ENCODE measurements at places on chromosomes 3 and 15.

GRCh38 chr3:143100451-143100850, 19.1 kb upstream of the CHST2 start:
- DNase-seq, result no peak

DNA sequence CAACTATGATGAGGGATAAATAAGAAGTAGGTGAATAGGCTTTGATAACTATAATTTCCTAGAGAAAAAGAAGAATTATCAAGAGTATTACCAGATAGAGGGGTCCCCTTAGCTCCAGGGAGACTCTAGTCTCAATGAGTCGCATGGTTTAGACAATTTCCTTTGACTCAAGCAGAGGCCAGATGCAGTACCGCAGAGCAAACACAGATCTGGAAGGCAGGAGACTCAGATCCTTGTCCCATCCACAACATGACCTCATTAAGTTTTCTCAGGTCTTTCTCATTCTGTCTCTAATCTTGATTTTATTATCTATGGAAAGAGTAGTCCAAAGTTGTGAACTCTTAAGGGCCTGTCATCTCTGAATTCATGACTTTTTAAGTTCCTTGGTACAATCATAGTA, 987.9 kb downstream of the NTRK3 start:
- DNase-seq, result no peak

DNA sequence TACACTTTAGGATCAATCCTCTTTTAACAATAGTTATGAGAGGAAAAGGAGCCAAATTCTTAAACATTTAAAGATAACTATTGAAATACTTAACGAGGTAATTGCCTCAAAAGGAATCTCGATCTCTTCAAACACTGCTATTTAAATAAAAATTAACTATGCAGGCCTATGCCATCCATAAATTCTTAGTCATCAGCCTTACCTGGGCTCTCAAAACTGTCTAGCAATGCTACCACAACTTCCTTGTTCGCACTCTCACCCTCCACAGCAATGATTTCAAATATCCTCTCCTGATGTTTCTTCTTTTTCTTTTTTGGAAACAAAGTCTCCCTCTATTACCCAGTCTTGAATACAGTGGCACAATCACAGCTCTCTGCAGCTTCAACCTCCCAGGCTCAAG, 12.3 kb downstream of the ETFA start:
- no peak for DNase-seq

DNA sequence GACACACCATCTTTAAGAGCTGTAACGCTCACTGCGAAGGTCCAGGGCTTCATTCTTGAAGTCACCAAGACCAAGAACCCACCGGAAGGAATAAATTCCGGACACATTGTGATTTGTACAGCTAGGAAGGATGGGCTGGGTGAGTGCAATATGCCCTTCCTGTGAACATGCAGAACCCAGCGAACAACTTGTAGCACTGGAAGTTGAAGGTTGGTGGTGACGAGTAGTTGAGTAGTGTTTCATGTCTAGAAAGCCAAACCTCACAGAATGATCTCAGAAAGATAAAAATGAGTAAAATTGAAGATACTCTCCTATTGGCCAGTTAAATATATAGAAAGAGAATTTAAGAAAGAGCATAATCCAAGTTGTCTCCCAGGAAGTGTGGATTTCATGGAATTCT, 462.2 kb upstream of the CFAP20DC start:
- no peak for DNase-seq

DNA sequence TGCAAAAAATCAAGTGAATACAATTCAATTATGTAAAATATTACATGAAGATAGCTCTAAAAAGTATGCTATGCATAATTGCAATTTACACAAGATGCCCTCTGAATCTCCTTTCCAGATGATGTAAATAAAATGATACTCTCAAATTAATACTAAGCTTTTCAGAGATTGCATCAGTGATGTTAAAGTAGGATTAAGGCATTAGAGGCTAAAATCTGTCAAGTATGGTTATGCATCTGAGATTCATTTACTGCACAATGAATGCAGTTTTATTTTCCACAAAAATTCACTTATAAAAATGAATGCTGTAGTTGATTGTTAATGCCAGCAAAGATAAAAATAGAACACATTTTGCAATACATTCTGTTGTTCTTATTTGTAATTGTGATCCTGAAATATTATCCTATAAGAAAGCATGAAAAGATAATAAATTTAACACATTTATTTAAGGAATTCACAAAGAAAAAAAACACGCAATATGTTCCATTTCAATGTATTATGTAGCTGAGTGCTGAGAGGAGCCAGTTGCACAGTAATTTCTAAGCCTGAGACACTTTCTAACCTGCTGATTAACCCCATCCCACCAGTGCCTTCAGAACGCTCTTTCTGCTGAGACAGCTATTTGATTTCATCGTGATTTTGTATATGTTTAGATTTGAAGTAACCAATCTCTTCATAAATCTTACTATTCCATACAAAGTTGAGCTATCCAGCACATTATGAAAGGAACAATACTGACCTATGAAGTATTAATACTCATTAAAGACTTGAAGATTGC, 224.4 kb downstream of the CADM2 start:
- DNase-seq, result no peak

DNA sequence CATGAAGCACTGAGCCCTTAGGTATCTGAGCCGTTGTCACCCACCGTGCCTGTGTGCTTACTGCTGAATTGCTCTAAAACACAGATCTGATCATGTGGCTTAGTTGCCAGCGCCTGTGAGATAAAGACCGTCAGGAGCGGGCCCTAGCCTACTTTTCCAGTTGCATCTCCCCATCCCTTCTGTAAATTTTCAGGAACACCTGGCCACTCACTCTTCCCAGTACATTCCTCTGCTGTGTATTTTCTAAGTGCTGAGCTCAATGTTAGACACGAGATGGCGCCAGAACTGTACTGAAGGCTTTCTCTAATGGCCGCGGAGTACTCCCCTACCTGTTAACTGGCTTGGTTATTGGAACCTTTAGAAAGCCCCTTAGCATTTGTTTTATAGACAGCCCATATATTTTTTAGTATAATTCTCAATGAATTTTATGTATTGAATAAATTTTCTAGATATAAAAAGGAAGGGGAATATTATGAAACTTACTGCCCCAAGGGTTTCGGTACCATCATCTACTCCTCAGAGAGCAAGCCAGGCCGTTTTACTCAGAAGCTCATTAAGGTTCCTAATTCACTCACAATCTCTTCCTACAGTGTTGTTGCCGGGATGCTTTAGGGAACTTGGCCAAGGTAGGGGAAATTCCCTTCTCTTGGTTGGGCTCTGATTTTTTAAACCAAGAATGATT, 16.7 kb upstream of the WNT7A start:
- no peak for DNase-seq

GRCh38 chr3:54123776-54124196, 1.4 kb downstream of the CACNA2D3 start:
- no peak for DNase-seq

GRCh38 chr15:68818769-68819494, 1.8 kb downstream of the ANP32A start:
- DNase-seq, result no peak

- DNase-seq, result no peak
These were observed 5.1 kb downstream of the RCN2 start for GRCh38 chr15:76936671-76937070.

DNA sequence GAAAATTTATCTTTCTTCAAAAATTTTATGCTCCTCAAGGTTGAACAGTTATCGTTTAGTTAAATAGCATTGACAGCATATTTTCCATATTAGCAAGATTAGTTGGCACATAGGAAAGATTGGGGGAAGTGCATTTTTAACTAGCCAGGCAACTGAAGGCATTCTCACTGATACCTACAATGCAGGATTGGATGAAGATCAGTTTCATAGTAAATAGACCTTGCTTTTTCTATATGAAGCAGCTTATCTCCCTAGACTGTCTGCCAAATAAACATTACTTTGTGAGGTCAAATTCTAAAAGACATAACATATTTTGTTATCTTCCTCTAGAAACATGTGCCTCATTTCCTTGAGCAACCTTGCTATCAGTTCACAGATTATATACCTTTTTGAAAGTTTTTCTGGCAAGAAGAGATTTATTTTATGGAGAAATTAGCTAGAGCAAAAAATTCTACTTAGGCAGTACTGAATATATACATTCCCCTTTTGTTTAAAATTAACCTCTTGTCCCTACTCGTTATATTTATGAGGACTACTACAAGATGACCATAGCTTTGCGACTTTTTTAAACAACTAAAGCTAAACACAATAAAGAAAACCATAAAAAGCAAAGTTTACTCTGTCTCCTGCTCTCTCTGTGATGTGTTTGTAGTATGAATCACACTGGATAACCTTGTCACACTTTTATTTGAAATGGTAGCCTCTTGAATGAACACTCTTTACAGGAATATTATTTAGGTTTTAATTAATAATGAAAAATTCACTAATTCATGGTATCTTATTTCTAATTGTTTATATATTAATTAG, 654.9 kb upstream of the TBL1XR1 start:
- DNase-seq, result no peak

GRCh38 chr15:101054991-101055390, 135.8 kb downstream of the LRRK1 start:
- no peak for DNase-seq

DNA sequence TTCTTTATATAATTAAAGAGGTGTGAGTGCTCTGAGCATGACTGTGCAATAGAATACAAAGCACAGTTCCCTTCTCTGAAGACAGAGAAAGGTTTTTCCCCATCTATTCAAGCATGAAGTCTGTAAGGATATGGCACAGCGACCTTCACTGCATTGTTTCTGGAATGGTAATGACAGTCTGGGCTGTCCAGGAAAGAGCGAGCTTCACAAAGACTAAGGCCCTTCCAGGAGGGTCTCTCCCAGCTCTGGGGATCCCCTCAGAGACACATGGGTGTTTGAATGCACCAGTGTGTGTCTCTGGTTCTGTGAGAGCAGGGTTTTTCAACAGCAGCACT, 179.9 kb upstream of the NR2E3 start:
- DNase-seq, result no peak

DNA sequence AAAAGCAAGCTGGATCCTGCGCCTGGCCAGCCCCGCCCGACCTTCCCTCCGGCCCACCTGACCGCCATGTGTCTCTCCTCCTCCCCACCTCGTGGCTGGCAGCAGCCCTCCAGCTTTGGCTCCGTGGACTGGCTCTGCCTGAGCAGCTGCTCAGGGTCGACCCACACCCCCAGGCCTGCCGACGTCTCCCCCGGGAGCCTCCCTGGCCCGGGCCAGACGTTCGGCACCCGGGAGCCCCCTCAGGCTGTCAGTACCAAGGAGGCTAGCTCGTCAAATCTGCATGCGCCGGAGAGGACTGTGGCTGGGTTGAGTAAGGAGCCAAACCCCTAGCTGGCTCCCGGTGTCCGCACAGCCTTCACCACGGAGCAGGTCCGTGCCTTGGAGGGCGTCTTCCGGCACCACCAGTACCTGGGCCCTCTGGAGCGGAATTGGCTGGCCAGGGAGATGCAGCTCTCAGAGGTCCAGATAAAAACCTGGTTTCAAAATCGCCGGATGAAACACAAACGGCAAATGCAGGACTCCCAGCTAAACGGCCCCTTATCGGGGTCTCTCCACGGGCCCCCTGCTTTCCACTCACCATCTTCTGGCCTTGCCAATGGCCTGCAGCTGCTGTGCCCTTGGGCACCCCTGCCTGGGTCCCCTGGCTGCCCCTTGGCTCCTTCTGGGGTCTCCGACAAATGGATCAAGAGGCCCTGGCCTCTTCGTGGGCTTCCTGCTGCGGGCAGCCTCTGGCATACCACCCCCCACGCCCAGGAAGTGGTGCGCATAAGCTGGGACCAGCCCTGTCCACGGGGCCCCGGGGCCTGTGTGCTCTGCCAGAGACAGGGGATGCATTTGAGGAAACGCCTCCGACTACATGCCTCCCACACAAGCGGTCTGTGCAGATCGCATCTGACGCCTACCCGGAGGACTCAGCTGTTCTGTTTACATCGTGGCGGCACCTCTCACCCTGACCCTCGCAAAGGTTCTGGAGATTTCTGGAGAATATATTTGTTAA, 345.0 kb downstream of the ZNF385D start:
- no peak for DNase-seq

DNA sequence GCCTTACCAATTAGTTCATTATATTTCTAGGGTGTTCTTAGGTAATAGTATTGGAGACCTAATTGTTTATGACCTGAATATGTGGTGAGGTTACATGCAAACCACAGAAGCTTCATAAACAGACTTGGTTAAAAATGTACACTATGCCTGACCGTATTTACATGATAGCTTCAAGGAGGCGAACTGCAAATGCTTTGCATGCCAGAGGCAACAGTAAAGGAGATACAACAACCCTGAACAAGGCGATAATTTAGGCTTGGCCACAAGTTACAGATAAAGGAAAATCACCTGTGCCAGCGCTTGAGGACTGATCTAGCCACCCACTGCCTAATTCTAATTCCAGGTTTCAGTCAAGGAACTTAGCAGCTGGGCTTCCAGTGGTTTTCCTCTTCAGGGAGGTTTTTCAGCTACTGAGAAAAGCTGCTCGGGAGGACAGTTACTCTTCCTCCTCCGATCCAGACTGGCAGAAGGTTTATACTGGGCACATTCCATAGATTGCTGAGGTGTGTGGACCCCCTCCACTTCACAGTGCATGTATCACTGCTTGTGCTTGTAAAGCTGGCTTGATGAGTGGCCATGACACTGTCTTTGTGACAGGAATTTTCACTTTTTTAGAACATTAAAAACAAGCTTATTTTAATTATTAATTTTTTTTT, 95.6 kb downstream of the DHX36 start:
- DNase-seq, result no peak

GRCh38 chr3:49471856-49472495, 1.9 kb downstream of the DAG1 start:
- DNase-seq, result no peak

GRCh38 chr15:25912035-25912434, 48.9 kb upstream of the ATP10A start:
- DNase-seq, result no peak

- DNase-seq, result no peak
These were observed 13.2 kb upstream of the GNB4 start for GRCh38 chr3:179464323-179465092.

DNA sequence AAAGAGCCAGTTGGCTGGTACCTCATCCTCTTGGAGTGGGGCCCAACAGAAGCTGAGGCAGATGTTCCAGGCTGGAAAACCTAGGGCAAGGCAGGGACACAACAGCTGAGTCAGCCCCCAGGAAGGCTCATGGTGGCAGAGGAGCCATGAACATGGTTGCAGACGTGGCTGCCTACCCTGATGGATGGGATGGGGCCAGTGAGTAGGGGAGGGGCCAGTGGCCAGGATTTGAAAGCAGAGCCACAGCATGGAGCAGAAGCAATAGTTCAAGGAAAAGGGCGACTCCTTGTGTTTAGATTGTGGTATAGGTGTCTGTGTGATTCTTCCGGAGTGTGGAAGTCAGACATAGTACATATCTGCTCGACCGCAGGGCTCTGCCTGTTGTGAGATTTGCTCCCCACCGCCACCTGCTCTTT, 24.2 kb downstream of the PXYLP1 start:
- no peak for DNase-seq

DNA sequence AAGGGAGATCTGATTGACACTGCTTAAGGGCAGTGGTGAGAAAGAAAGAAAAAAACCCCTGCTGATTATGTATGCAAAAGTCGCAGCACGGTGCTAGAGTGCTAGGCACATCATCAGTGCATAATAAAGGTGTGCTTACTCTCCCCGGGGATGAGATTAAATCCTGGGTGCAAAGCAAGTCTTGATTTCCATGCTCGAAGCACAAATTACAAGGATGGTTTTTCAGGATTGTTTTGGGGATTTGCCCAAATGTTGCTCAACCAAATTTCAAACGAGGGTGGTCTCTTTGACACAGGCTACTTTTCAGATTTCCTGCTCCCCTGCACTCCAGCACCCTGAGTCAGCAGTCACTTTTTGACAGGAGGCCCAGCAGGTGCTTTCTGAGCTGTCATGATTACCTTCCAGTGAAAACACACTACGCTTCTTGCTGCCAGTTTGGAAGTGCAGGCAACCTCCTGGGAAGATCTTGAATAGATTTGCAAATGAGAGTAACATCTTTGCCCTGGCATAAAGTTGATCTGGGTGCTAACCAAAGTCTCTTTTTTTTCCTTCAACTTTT, 167.5 kb upstream of the TRIM42 start:
- DNase-seq, result no peak

Measured in stimulated activated CD4-positive, alpha-beta T cell treated with anti-CD3 and anti-CD28 coated beads, Interleukin-1b, Interleukin-23, amount 100 ng/mL, for 1 hour (primary cell).